ENCODE measurements at places on chromosomes 13 and 19.
A peak's percentile ranks its signal among the peaks of the same experiment; 100 is the strongest.

GRCh38 chr13:74017301-74018061 lies 116.7 kb downstream of the KLF12 start:
- no peak for DNase-seq
- H3K27ac ChIP-seq: no peak overlapping the region
- H3K36me3 ChIP-seq: no peaks in the 10 kb centered on the region
- H3K27me3 ChIP-seq: no peaks in the 10 kb centered on the region
- peaks cover 14% of the 10 kb centered on the region for H3K4me1 ChIP-seq

- no peak overlapping the region for H3K4me3 ChIP-seq
- H3K4me1 ChIP-seq: no peaks in the 10 kb centered on the region
- no peak overlapping the region for H3K27ac ChIP-seq
Observed at GRCh38 chr13:30535046-30535445, 69.3 kb upstream of the HMGB1 start.

- no peaks in the 10 kb centered on the region for H3K36me3 ChIP-seq
- peaks cover 16% of the 10 kb centered on the region for H3K4me1 ChIP-seq
- H3K4me3 ChIP-seq: no peak overlapping the region
- DNase-seq: no peak
Observed at GRCh38 chr13:26202365-26202972, 19.6 kb downstream of the RNF6 start.

- H3K4me3 ChIP-seq: no peak overlapping the region
- H3K36me3 ChIP-seq: no peaks in the 10 kb centered on the region
- no peak for DNase-seq
- H3K27me3 ChIP-seq: no peaks in the 10 kb centered on the region
- H3K4me1 ChIP-seq: no peaks in the 10 kb centered on the region
- H3K27ac ChIP-seq: no peak overlapping the region
Observed at GRCh38 chr13:104140552-104140951, 1074.3 kb upstream of the SLC10A2 start.

- peaks cover 9% of the 10 kb centered on the region for H3K4me1 ChIP-seq
- H3K27ac ChIP-seq: no peak overlapping the region
- H3K27me3 ChIP-seq: no peaks in the 10 kb centered on the region
- no peak overlapping the region for H3K4me3 ChIP-seq
- peaks cover 2% of the 10 kb centered on the region for H3K36me3 ChIP-seq
Observed at GRCh38 chr19:11033763-11034162, 55.5 kb upstream of the LDLR start.

DNA sequence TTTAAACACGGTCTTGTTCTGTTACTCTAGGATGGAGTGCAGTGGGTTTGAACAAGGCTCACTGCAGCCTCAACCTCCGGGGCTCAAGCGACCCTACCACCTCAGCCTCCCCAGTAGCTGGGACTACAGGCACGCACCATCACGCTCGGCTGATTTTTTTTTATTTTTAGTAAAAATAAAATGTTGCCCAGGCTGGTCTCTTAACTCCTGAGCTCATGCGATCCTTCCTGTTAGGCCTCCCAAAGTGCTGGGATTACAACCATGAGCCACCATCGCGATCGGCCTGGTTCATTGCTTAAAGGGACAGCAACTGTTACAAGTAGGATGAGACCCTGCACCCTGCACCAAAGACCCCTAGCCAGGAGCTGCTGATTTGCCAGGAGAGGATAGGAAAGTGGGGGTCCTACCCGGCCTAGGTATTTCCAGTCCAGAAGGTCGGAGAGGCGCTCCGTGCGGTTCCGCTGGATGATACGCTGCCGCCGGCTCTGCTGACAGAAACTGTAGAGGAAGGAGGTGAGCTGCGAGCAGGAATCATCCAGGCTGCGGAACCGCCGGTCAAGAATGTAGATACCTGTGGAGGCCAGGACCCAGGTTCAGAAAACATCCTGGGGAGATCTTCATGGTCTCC lies 5.1 kb downstream of the FTL start:
- H3K27ac ChIP-seq: peak overlapping the region; percentile 18
- no peak overlapping the region for H3K4me3 ChIP-seq
- no peaks in the 10 kb centered on the region for H3K27me3 ChIP-seq
- peaks cover 92% of the 10 kb centered on the region for H3K36me3 ChIP-seq

- no peak overlapping the region for H3K4me3 ChIP-seq
- H3K4me1 ChIP-seq: no peaks in the 10 kb centered on the region
- no peaks in the 10 kb centered on the region for H3K36me3 ChIP-seq
Observed at GRCh38 chr13:38398711-38399493, 49.3 kb downstream of the UFM1 start.

GRCh38 chr19:32287086-32287485 lies 58.3 kb upstream of the ZNF507 start:
- H3K4me1 ChIP-seq: no peaks in the 10 kb centered on the region
- H3K36me3 ChIP-seq: no peaks in the 10 kb centered on the region
- no peak for DNase-seq
- H3K27ac ChIP-seq: no peak overlapping the region

- no peak for DNase-seq
- H3K36me3 ChIP-seq: no peaks in the 10 kb centered on the region
Observed at GRCh38 chr13:109366525-109366924, 419.9 kb downstream of the IRS2 start.

DNA sequence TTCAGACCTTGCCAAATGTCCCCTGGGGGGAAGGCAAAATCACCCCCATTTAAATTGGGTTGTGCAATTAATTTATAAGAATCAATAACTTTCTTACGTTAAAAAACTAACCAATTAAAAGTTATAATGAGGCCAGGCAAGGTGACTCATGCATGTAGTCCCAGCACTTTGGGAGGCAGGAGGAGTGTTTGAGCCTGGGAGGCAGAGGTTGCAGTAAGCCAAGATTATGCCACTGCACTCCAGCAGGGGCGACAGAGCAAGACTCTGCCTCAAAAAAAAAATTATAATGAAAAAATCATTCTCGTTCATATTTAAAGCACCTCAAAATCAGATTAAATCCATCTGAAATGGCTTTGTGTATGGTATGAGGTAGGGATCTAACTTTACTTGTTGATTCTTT lies 18.4 kb upstream of the SIGLEC14 start:
- no peak for DNase-seq
- H3K36me3 ChIP-seq: no peaks in the 10 kb centered on the region
- H3K27me3 ChIP-seq: peaks cover 54% of the 10 kb centered on the region
- H3K27ac ChIP-seq: no peak overlapping the region
- no peak overlapping the region for H3K4me3 ChIP-seq
- H3K4me1 ChIP-seq: no peaks in the 10 kb centered on the region

GRCh38 chr19:2164020-2164998 lies 576 bp downstream of the DOT1L start:
- peaks cover 44% of the 10 kb centered on the region for H3K4me1 ChIP-seq
- H3K36me3 ChIP-seq: no peaks in the 10 kb centered on the region
- H3K27me3 ChIP-seq: no peaks in the 10 kb centered on the region

DNA sequence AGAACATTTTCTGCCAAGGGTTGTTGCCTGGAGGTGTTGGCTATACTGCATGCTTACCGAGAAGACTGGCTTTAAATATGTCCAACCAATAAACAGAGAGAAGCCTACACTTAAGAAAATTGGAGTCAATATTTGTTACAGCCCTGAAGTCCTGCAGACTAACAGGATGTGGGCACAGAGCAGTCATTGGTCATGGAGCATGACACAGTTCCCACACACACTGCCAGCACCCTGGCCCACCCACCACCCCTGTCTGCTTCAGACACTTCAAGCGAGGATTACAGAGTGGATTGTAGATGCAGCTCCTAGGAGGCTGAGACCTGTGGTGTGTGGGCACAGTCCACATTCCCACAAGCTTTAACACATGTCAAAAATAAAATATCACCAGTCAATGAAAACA lies 21.0 kb upstream of the SERP2 start:
- no peaks in the 10 kb centered on the region for H3K36me3 ChIP-seq
- H3K27ac ChIP-seq: no peak overlapping the region
- H3K4me1 ChIP-seq: no peaks in the 10 kb centered on the region
- no peak for DNase-seq
- no peaks in the 10 kb centered on the region for H3K27me3 ChIP-seq
- no peak overlapping the region for H3K4me3 ChIP-seq

GRCh38 chr13:33994198-33994597 lies 176.2 kb downstream of the RFC3 start:
- H3K4me3 ChIP-seq: no peak overlapping the region
- DNase-seq: no peak
- H3K27me3 ChIP-seq: no peaks in the 10 kb centered on the region
- no peaks in the 10 kb centered on the region for H3K4me1 ChIP-seq
- no peak overlapping the region for H3K27ac ChIP-seq

DNA sequence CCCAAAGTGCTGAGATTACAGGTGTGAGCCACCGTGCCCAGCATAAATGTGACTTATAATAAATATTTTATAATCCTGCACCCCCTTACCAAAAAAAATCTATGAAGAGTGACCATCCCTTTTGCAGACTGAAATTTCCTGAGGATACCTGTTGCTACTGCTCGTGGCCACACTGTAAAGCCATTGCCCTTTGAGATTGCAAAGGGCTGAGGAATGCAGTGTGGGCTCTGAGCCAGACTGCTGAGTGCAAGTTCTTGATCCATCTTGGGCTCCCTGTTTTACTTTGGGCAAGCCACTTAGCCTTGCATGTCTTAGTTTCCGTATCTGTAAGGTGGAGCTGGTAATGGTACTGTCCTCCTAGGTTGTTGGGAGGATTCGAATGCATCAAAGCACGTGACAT lies 23.4 kb downstream of the SIPA1L3 start:
- no peak for DNase-seq
- H3K36me3 ChIP-seq: no peaks in the 10 kb centered on the region
- H3K4me3 ChIP-seq: no peak overlapping the region

All from heart left ventricle (tissue), 16 donors.